Kidney (tissue), 22 donors: ENCODE measurements at places on chromosomes 16 and 17.

DNA sequence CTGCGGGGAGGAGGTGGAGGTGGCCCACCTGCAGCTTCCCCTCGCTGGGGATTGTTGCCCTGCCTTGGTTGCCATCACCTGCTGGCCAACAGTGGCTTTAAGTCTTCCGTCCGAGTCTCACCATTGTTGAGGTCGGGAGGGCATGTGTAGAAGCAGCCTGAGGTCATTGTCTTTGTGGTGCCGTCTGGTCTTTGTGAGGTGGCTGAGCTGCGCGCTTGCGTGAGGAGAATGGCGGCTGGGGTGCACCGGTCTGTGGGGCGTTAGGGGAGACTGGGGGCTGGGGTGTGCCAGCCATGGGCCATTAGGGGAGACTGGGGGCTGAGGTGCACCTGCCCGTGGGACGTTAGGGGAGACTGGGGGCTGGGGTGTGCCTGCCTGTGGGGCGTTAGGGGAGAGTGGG is 36.2 kb downstream of the ZNF750 start:
- DNase-seq, result no peak

DNA sequence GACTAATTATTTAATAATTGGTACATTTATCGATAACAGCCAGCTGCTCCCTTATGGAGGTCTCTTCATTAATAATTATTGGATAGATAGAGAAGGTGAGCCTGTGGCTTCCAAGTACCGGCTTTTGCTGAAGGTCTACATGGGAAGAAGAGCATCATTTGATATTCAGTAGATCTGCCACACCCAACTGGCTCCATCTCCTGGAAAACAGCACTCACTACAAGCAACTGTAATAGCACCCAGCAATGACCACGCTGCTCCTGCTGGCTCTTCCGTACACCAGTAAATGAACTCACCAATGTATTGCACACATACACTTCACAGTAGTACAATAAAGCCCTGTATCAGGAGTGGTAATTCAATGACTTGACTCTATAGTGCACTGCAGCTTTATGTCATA is 19.5 kb downstream of the MARVELD3 start:
- no peak for DNase-seq

DNA sequence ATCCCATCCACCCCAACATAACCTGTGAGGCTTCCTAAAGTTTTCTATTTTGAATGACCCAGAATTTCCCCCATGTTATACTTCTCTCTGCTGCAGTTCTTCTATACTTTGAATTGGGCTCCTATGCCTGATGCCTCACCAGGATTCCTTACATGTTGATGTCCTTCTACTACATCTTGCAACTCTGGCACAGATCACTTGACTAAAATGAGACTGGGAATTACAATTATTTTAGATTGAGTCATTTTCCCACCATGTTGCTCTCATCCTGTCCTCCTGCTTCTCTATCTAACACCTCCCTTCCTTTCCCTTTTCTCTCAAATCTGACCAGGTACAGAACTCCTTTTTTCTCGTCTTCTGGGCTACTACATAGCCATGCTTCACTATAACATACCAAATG is 314.0 kb upstream of the KCNJ16 start:
- no peak for DNase-seq

DNA sequence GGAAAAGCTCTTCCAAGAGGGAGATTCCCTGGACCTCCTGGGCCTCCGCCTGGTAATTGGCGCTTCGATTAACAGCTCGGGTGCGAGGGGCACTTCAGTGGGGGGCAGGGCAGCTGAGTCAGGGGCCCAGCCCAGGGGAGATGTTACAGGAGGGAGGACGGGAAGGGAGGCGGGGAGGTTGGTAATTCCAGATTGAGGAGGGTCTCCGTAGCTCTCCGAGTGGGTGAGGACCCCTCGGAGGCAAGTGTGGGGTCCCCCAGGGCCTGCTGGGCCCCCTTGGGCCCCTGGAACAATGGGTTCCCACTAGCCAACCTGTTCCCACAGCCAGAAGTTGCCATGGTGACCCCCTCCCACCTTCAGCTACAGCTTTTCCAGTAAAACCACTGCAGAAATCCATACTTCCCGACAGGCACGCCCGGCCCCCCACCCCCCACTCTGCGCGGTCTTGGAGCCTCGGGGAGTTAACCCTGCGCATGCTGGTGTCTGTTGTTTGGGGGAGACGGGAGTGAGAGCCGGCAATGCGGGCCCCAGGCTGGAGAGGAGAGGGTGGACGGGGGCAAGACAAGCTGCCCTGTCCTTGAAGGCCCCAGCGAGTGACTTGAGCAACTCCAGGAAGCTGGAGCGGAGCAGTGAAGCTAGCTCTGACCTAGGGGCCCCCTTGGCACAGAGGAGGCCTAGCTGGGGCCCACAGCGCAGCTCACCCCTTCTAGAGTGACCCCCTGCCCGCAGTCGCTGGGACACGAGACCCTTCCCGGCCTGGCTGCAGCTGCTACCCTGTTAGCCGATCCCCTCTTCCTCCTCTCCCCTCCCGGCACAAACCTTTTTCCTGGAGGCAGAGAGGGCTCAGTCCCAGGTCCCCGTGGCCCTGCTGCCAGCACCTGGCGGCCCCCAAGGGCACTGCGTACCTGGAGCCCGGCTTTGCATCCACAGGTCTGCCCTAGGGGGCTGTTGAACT is 37.8 kb downstream of the TMEM235 start:
- peak; percentile 80 for DNase-seq

- DNase-seq, result no peak
Measured at GRCh38 chr16:8489580-8489979, 100.7 kb downstream of the TMEM114 start.

DNA sequence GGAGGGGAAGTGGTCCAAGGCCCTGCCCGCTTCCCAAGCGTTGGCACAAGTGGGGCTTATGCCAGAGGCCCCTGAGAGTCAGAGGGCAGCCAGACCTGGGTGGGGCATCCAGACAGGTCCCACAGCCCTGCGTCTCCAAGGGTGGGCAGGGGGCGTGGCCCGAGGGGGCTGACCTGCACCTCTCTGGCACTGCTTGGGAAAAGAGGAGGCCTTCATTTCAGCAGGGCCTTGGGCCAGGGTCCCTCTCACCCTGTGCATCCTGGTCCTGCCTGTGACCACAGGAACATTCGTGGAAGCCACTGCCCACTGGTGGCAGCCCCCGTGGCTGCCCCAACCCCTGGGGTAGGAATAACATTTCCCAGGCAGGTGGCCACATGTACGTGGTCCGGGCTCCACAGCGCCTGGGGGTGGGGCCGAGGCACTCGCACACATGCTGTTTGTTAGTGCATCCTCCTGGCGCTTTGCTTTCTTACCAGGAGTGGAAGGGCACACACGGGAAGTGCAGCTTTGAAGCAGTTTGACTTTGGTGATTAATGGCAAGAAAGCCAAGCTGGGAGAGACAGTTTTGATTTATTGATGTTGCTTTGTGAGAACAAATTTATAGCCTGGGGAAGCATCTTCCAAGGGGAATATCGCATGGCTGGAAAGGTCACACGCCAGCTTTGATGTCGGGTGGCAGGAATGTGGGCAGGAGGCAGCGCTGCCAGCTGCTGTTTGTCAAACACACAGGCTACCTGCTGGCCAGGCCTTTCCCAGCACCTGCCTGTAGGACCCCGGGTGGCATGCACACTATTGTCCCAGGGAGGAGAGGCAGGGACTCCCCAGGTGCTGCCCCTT is 4.3 kb downstream of the CENPX start:
- peak; percentile 85 for DNase-seq

- no peak for DNase-seq
Measured at GRCh38 chr16:82653550-82654511, 27.1 kb downstream of the CDH13 start.

DNA sequence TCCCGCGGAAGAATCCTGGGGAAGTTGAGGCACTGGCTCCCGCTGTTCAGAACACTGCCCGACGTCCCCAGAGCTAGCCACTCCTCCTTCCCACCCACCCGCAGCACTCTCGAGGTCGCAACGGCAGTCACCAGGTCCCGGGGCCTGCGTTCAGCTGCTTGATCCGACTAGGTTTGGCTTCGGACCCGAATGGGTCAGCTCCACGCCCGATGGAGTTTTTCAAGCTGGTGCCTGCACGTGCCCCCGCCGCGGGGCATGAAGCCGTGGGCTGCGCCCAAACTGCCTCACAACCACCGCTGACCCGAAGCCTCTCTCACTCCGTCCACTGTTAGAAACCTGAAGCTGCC is 12.4 kb upstream of the ODF4 start:
- no peak for DNase-seq

DNA sequence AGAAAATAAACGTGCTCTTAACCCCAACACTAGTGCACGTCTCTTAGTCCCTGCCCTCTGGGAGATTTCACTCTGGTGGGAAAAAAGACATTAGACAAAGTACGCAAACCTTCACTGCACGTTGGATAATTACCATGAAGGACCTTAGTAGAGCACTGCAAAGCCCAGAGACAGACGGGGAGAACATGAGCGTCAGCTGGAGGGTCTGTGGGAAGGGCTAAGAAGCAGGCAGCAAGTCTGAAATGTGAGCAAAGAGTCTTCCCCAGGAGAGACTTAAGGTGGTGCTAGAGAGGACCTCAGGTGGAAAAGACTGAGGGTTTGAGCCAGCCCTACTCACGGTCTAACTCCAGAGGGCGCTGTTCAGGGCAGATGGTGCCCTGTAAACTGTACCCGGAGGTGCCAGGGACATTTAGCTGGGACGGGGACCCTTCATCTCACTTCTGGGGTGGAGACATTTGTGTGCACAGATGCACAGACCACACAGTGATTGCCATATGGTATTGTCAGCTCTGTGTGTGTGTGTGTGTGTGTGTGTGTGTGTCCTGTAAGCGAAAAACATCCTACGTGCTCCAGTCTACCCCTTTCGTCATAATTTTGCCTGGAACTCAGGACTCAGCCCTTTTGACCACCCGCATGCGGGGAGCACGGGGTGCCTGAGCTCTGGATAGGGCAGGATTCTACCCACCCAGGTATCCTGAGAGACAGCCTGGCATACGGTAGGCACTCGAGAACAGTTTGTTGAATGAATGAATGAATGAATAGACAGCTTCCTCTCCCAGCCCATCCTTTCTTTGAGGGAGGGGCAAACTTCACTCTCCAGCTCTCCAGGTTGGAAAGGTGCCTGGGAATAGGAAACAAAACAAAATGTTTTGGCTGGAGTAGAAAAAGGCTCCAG is 10.1 kb upstream of the STAC2 start:
- peak; percentile 79 for DNase-seq

DNA sequence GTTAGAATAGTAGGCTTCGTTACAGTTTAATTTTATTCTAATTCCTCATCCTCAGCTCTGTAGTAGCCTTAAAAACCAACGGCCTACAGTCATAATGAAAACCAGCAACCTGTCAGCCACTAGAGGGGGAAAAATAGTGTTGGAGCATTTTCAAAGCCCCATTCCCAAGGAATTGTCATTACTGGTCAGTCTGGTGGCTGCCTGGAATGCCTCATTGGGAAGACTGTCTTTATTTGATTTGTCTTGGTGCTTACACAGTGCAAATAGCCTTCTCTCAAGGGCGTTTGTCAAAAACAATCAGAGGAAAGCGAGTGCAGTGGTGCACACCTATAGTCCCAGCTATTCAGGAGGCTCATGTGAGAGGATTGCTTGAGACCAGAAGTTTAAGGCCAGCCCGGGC is 4.7 kb downstream of the LPCAT2 start:
- no peak for DNase-seq

DNA sequence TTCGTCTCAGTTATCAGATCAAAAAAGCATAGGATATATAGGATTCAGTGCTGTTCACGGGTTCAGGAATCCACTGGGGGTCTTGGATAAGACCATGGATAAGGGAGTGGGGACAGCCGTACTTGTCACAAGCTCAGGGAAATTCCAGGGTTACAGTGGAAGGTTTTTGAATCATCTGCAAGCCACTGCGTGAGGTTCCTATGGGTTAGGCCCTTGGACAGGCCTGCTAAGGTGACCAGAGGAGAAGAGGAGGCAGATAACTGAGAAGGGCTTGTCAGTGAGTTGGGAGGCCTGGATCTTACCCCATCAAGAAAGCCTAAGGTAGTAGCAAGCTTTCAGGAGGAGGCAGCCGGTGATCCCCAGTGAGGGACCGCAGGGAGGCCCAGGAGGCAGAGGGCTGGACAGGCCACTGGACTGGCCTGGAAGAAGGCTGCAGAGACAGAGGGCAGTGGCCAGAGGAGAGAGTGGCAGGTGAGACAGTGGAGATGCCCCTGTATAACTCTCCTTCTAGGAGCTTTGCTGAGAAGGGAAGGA is 27.3 kb downstream of the NGFR start:
- DNase-seq, result no peak

- peak; percentile 86 for DNase-seq
Measured at GRCh38 chr16:11308493-11309283, 27.6 kb upstream of the PRM1 start.

DNA sequence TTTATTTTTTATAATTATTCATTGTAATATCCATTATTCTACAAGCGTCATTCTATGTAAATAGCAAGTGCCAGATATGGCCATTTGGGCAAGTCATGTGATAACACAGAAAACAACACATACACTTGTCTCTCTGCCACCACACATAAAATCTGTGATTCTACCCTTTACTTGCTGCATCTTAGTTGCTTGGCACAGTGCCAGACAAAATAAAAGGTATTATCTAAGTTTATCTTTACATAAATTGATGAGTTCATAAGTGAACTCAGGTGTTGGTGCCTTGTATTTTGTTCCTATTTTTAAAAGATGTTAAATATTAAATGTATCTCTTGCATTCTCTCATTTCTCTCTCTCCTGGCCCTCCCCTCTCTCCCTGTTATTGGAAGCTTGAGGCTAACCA is 1458.7 kb downstream of the CDH11 start:
- no peak for DNase-seq

GRCh38 chr16:5633845-5634440 is 536.3 kb upstream of the EEF2KMT start:
- peak; percentile 64 for DNase-seq

- no peak for DNase-seq
Measured at GRCh38 chr17:66517336-66518009, 215.1 kb downstream of the PRKCA start.

- no peak for DNase-seq
Measured at GRCh38 chr16:46746821-46747776, 1.0 kb downstream of the MYLK3 start.

GRCh38 chr17:10624969-10625368 is 32.1 kb downstream of the MYH3 start:
- no peak for DNase-seq

- no peak for DNase-seq
Measured at GRCh38 chr16:19860166-19861041, 24.2 kb downstream of the GPRC5B start.

- no peak for DNase-seq
Measured at GRCh38 chr16:26071101-26071866, 379.5 kb downstream of the HS3ST4 start.

DNA sequence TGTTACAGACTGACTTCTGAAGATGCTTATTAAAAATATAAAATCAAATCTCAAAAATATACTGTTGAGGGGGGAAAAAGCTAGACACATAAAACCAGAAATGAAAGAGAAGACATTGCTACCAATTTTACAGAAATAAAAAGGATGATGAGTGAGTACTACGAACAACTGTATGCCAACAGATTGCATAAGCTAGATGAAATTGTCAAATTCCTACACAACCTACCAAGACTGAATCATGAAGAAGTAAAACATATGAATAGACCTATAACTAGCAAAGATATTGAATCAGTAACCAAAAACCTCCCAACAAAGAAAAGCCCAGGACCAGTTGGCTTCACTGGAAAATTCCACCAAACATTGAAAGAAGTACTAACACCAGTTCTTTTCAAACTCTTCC is 3.5 kb upstream of the CAPNS2 start:
- DNase-seq, result no peak
